Stimulated activated CD4-positive, alpha-beta T cell treated with anti-CD3 and anti-CD28 coated beads, Interleukin-1b, Interleukin-23, amount 100 ng/mL, for 24 hours (primary cell): ENCODE measurements at places on chromosomes 12 and 14.

DNA sequence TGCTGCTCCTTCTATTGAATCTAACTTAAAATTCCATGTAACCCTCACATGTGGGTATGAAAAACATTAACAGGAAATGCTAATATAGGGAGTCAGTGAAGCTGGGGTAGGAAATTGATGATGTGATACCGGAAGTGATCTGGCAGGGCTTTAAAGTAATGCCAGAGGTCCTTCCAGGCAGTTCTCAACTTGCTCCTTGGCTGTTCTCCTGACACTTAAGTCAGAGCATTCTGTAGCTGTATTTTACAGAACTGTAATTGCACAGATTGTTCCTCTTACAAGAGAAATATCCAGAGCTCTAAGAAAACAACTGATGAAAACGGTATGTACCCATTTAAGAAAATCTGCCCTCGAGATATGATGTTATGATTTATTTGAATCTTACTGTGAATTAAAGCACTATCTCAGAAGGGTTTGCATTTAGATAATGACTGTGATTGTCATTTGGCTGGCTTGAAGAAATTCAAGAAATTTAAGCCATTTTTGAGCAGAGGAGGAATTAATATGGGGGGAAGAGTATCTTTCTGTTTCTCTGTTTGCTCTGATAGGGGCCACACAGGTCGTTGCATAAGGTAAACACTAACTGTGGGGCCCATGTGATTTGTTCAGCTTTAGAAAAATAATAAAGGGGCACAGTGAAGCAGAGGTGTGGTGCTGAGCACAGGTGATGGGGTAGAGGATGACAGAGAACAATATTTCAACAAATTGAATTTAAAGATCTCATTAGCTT lies 88.4 kb downstream of the BBS10 start:
- no peak for DNase-seq

DNA sequence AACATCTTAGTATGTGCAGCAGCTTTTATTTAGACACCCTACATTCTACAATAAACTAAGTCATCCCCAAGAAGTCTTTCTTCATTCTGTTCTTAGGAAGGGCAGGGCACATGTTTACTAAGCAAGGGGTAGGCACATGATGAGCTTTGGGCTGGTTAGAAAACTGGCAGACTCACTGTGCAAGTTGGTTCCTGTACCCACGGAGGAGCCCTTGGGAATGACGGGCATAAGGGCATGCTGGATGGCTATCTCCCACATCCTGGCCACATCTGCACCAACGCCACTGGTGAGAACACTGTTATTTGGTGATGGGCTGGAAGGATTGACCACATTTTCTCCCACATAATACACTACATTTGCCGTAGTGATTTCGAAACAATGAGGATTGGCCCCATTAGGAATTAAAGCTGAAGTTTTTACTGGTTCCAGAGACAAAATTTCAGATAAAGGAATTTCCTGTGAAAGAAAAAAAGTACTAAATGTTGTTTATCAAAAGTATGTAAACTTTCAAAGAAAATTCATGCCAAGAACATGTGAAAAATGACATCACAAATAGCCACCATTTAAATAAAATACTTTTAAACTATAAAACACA lies 297.0 kb downstream of the PRKD1 start:
- DNase-seq, result no peak

GRCh38 chr14:63248211-63248610 lies 44.0 kb downstream of the RHOJ start:
- no peak for DNase-seq

DNA sequence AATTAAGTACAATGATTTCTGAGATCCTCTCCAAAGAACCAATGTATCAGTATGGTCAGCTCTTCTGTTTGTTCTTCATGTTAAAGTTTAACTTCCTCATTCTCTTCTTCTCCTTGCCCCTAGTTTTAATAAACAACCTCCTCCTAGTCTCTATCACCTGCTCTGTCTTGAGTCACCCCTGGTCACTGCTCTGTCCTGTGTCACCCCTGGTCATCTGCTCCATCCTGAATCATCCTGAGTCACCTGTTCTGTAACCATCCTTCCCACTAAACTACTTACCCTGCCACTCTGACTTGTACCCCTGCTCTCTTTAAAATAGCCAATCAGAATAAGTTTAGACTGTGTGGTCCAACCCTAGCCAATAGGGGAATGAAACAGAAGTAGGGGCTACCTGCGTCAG lies 100.5 kb downstream of the ALG10B start:
- no peak for DNase-seq

DNA sequence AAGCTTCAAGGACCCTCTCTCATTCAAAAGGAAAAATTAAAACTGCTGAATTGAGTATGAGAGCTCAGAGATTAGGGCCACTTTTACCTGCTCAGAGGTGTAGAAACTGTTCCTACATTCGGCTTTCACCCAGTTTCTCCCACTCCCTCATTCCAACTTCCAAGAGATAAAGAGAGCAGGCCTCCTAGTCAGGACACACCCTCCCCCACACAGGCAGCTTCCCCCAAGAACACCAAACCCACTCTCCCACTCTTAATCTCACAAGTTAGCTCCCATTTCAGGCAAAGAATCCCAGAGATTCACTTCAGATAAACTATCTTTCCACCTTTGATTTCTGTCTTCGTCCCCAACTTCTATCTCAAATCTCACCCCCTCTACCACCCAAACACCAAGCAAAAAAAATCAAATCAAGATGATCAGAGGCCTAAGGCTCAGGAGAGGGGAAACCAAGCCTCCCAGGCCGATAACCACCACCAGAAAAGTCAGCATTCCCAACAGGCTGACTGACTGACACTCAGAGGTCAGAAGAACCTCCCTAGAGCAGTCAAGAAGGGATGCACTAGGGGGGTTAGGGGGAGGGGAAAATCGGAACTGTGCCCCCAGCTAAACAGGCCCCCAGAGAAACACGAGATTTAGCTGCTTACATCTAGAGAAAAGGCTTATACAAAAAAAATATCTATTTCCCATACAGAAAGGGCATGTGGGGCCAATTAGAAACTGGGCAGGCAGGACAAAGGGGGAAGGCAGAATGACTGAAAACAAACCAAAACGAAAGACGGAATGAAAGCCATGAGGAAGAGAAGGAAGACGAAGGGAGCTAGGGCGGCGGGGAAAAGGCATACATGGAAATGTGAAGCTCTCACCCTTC lies 13.2 kb upstream of the CDH24 start:
- no peak for DNase-seq

GRCh38 chr12:130017591-130018449 lies 114.0 kb upstream of the TMEM132D start:
- DNase-seq, result no peak

DNA sequence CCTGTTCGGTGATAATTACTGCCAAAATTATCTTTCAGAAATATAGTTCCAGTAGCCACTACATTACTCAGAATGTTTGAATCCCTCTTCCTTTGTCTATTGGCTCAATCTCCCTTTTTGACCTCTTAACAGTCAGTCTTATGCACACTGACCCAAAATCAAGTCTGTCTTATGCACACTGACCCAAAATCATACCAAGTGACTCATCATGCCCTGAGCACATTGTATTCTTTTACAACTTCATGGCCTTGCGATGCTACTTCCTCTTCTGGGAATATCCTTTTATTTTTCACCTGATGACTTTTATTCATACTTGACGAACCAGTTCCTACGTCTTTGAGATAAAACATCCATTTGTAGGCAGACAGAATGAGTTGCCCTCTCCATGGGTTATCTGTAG lies 182.3 kb downstream of the NPAS3 start:
- no peak for DNase-seq

GRCh38 chr14:24845851-24846250 lies 204.1 kb downstream of the STXBP6 start:
- DNase-seq, result no peak

DNA sequence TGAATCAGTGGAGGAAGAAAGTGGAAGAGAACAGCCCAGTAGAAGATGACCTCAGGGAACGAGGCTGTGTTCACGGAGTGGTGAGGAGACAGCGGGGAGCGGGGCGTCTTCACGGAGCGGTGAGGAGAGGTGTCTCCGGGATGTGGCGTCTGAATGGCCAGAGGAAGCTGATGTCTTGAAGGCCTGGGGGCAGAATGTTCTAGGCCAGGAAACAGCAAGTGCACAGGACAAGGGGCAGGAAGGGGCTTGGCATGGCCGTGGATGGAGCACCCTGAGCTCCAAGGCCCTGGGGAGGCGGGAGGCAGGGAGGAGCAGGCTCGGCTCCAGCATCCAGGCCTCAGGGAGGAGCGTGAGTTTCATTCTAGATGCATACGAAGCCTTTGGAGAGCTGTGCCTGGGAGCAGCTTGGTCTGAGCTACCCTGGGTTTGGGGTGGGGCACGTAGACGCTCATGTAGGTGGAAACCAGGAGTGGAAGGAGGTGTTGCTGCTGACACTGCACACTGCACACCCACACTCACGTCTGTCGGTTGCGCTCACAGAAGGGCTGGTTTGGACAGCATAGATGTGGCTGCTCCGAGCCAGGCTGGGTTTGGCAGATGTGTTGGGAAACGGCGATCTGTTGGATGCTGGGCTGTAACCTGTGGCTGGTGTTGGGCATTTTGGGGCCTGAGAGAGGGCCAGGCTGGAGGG lies 131.6 kb downstream of the ADGRD1 start:
- DNase-seq, result no peak

DNA sequence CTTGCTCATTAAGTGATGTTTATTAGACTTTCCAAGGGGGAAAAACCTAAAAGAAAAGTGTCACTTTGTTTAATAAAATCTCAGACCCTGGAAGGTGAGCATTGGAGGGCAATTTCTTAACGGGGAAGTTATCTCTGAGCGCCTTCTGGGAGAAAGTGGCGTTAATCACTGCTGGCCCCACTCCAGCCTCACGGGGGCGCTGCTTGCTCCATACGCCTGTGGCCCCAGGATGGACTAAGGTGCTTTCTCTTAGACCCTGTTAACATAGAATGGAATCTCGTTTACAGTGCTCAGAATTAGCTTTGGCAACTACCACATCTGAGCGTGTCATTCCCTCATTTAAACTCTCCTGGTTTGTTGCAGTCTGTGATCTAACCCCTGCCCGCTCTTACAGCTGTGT lies 16.4 kb upstream of the PRIMA1 start:
- no peak for DNase-seq

DNA sequence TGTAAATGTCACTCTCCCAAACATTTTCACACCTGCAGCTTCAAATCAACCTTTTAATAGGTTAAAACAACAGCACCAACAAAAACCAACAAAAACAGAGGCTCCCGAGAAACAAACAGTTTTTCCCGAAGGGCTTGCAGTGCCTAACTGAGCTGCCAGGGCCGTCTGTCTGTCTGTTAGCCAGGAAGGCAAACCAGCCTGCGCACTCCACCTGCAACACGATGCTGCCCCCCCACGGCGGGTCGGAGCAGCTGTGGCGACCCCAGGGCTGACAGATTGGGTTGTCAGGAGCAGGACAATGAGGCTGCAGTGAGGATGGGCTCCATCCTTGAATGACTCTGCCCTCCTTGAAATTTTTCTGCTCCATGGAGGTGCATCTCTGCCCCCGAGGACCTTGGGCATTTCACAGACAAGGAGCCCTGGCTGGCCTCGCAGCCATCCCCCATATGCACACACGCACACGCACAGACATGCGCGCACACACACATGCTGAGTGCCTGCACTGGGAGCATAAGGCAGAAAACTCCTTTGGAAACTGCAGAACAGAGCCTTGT lies 2.6 kb downstream of the RTL1 start:
- no peak for DNase-seq

- DNase-seq, result no peak
Measured at GRCh38 chr14:96103075-96103474, 63.9 kb downstream of the C14orf132 start.

- DNase-seq, result no peak
Measured at GRCh38 chr12:107026806-107027635, 40.1 kb upstream of the MTERF2 start.

DNA sequence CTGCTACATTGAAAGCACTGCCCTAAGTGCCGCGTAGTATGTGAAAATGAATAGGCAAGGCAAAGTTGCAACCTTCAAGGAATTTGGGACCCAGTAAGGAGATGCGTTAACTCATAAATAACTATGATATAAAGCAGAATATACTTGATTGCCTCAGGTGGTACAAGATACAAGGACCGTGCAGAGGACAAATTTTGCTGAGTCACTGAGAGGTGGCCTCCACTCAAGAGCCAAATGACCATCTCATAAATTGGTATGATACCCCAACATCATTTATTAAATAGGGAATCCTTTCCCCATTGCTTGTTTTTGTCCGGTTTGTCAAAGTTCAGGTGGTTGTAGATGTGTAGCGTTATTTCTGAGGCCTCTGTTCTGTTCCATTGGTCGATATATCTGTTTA lies 35.7 kb downstream of the IGF1 start:
- DNase-seq, result no peak

- no peak for DNase-seq
Measured at GRCh38 chr12:6928703-6929407, 1.1 kb downstream of the ATN1 start.

DNA sequence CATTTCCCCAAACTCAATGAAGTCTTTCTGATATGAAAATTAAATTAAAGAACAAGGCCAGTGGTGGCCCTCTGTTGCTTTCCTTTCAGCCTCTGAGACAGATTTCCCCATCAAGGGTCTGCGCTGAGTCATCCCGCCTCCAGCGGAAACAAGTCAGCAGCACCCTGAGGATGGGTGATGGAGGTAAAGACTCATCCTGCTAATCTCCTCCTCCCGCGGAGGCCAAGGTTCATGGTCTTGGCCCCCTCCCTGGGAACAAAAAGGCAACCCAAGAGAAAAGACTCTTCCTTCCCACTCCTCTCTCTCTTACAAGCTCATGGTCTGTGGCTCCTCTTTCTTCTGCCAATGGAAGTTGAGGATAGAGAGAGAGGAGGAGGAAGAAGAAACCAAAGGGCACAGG lies 9.0 kb upstream of the NUMB start:
- peak; percentile 50 for DNase-seq

GRCh38 chr12:1583421-1584078 lies 10.8 kb downstream of the FBXL14 start:
- no peak for DNase-seq

- DNase-seq, result no peak
Measured at GRCh38 chr12:42125388-42125767, 19.3 kb downstream of the GXYLT1 start.

- no peak for DNase-seq
Measured at GRCh38 chr12:9588749-9589148, 19.0 kb downstream of the KLRB1 start.

DNA sequence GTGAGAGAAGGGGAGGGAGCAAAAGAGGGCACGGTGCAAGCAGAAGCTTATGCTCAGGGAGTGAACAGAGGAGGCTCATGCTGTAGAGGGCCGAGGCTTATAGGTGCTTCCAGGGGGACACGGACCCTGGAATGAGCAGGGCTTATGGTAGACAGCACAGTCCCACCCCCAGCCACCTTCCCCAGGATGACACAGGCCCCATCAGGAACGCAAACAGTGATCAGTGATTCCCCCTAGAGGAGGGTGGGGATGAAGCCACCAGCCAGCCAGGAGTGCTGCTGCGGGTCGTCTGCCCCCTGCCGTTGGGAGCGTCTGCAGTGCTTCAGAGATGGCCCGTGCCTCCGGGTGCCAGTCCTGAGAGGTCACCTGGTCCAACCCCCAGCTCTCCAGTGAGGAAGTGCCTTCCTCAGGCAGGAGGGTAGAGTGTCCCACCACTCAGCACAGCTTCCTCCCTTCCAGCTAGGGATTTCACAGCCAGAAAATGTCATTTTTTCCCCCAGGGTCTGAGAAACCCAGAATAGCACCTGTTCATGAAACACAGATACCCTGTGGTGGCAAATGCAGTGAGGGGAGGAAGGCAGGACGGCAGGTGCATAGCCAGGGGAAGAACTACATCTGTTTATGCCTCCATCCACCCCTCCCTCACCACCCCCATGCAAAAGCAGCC lies 60.7 kb downstream of the SLC6A12 start:
- DNase-seq, result peak; percentile 38

GRCh38 chr14:23047034-23047634 lies 5.1 kb downstream of the PSMB11 start:
- DNase-seq, result no peak
